ENCODE measurements at places on chromosomes 13 and 19. TPM values are rescaled to one million over a fixed set of nuclear protein-coding genes. Genes with fewer than 3 reads are reported as not detected.

C2CD4C gene
- total RNA-seq: 3.5 TPM

APBA3 gene
- 25.0 TPM for total RNA-seq

CYP4F2 gene
- total RNA-seq: not detected

CCDC169 gene
- total RNA-seq: 0.97 TPM

SHISA7 gene
- total RNA-seq: not detected

KCNN4 gene
- 0.65 TPM for total RNA-seq

HIPK4 gene
- not detected for total RNA-seq

CLEC4G gene
- total RNA-seq: not detected

SIGLECL1 gene
- not detected for total RNA-seq

ITGBL1 gene
- 3.2 TPM for total RNA-seq

HSPBP1 gene
- total RNA-seq: 21.5 TPM

S1PR4 gene
- 3.6 TPM for total RNA-seq

SRRM5 gene
- not detected for total RNA-seq

Data from bladder microvascular endothelial cell (primary cell).